ENCODE measurements at places on chromosomes 1 and 21.
A peak's percentile ranks its signal among the peaks of the same experiment; 100 is the strongest.

- DNase-seq = no peak
These were observed 27.0 kb upstream of the TMEM39B start for GRCh38 chr1:32045772-32046171.

- no peak for DNase-seq
These were observed 80.2 kb downstream of the NTMT2 start for GRCh38 chr1:170225781-170226530.

DNA sequence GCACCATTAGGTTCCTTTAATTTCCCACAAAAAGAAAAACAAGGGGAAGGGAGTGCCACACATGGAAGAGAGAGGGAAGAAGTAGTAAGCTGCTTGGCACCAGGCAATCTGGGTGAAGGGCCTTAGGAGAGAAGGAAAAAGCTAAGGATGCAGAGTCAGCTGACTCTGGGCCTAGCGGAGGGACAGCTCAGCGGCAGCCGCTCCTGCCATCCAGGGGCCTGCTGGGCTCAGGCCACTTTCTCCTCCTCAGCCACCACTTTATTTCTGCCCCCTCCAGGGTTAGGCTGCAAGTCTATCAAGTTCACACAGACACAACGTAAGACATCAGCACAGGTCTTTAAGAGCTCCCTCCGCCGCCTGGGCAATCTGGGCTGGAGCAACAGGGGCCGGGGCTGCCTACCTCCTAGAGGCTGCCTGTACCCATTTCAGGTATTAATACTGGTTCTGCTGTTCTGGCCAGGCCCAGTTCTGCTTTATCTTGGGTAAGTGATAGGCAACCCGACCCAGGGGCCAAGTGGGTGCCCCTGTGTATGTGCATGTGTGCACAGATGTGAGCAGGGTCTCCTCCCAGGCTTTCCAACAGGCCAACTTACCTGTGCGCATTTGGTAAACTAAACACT lies 53.6 kb downstream of the SLC45A1 start:
- no peak for DNase-seq

DNA sequence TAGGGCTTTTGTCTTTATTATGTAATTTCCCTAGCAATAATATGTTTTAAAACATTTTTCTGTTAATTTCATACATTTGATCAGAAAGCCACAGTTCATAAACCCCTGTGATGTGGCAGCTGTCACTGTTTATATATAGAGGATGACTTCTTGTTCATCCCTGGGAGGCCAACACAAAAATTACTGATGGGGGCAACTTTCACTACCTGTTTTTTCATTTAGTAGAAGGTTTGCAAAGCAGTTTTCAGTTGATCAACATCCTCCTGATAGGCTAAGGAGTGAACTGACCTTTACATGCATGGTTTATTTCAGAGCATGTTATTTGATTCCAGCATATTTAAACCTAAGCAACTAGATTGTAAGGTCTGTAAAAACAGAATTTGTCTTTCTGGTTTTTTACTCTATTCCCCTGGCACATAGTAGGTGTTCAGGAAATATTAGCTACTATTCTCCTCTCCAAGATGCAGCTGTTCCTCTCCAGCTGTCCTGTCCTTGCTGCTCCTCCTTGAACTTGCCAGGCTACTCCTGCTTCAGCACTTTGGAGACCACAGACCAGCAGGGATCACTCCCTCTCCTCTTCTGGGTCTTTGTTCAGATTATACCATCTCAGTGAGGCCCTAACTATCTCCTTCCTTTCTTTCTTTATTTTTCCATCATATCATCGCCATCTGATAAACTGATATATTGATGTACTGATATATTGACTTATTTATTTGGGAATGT lies 54.7 kb downstream of the ROR1 start:
- no peak for DNase-seq

- DNase-seq = no peak
These were observed 64.0 kb downstream of the SAMSN1 start for GRCh38 chr21:14482165-14482564.

GRCh38 chr1:155086128-155086741 lies 7.6 kb downstream of the EFNA3 start:
- DNase-seq = peak; percentile 80

GRCh38 chr1:98374098-98374497 lies 287.4 kb upstream of the SNX7 start:
- DNase-seq = no peak

- DNase-seq = no peak
These were observed 716.9 kb downstream of the ADGRL2 start for GRCh38 chr1:82517586-82517985.

DNA sequence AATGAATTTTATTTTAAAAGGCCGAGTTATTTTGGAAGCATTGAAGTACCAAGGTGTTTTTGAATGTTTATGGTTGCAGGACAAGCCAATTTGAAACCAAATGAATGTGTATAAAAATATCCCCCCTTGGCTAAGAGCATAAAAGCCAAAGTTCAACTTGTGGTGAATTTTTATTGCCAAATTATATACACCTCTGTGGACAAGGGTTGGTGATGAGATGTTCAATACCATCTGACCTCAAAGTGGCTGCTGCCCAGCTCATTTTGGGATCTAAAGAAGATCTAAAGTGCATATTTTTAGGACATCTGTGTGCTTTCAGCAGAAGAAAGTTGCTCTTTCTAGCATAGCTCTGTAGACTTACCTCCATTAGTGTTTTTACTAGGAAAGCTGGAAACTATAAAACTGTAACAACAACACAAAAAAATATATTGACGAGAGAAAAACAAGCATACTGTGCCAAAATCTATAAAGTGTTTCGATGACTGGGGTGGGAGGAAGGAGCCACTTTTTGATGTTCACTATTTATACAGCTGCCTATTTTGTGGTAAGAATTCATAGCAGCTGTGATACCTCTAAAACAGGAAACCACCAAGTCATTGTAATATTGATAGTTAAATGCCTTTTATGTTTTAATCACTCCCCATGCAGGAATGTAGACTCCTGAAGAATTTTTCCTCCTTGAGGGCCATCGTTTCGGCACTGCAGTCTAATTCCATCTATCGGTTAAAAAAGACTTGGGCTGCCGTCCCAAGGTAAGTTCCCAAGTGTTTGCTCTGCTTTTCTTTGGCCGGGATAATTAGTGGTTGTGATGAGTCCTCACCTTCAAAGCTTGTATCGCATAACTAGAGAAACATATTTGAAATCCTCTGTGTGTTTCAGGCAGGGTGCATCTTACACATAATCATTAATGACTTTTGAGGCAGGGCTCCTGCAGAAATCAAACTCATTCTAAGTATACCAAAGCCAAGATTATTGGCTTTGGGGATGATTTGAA lies 83.2 kb downstream of the RGL1 start:
- no peak for DNase-seq

All from T-helper 9 cell (primary cell).